Mesangial cell (primary cell): ENCODE measurements at places on chromosomes 2 and 18. TPM values are rescaled to one million over a fixed set of nuclear protein-coding genes. Genes with fewer than 3 reads are reported as not detected.

Gene DTYMK
- 32.2 and 149 TPM in 2 replicates for total RNA-seq

Gene FAM161A
- 0.63 and 1.5 TPM in 2 replicates for total RNA-seq

Gene MAL
- 0.98 and 52.2 TPM in 2 replicates for total RNA-seq

Gene MARCO
- not detected in 2 replicates for total RNA-seq

Gene SERPINB2
- total RNA-seq, result 0.49 TPM in 1 of 2 replicates, not detected in the other

Gene LRATD1
- total RNA-seq, result 0.49 and 2.8 TPM in 2 replicates

Gene MAB21L4
- total RNA-seq, result not detected in 2 replicates

Gene KIAA2012
- under 0.01 TPM in 1 of 2 replicates, not detected in the other for total RNA-seq

Gene ITPRIPL1
- 5.5 and 5.7 TPM in 2 replicates for total RNA-seq

Gene CCDC85A
- 0.63 and 0.81 TPM in 2 replicates for total RNA-seq

Gene AQP12A
- not detected in 2 replicates for total RNA-seq

Gene ARMC9
- 16.3 and 45.0 TPM in 2 replicates for total RNA-seq

Gene SLC38A11
- 3.2 TPM in 1 of 2 replicates, not detected in the other for total RNA-seq
